ENCODE measurements at places on chromosomes 2 and 18.

DNA sequence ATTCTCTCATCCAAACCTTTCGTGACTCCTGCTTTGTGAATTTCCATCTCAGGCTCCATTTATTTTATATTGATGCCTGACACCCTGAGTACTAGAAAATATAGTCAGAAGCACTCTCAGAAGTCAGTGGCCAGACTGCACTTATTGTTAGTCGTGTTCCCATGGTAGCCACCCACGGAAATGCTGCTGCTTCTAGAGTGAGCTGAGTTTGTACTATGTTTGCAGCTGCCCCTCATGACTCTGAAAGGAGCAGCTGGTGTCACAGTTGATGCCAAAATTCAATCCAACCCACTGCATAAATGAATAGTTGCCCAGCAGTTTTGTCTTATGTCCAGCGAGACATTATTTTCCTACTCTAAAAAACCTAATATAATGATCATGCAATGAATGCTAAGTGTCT is 265.2 kb upstream of the SPHKAP start:
- DNase-seq: no peak

- no peak for DNase-seq
Measured at GRCh38 chr18:74916773-74917393, 292.1 kb downstream of the PTGR3 start.

- no peak for DNase-seq
Measured at GRCh38 chr2:29612568-29612967, 308.8 kb downstream of the ALK start.

DNA sequence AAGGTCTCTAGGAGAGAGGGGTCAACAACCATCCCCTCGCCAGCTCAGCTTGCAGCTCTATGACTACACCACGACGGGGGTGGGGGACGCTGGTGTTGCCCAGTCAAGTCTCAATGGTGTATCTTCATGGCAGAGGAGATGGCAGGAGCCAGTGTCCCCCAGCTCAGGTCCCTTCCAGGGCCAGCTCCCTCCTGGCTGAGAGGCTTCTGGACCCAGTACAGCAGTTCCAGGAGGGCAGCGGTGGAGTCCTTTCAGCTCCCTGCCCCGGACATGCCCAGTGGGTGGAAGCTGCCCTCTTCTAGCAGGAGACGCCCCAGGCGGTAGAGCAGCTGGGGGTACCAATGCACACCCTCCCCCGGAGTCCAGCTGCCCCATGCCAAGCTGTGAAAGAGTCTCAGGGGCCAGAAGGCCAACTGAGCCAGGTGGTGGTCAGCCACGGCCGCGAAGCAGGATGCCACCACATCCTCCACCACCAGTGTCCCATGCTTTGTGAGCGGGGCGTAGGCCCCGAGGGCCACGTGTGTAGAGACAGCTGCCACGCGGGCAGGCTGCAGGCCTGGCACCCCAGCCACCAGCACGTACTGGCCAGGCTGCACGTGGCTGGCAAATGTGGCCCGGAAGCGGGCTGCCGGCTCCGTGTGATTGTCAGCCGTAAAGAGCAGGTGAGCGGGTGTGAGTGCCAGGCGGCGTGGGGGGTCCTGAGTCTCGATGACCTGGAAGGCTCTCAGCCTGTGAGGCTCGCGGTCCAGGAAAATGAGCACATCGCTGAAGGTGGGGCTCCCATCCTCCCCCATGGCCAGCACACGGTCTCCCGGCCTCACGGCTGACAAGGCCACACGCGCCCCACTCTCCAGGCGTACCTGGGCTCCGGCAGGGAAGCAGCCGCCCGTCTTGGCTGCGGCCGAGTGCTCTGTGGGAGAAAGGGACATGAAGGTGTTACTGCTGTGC is 5.5 kb downstream of the IHH start:
- DNase-seq: no peak

GRCh38 chr2:228819701-228820100 is 451.4 kb downstream of the PID1 start:
- no peak for DNase-seq

GRCh38 chr2:217058791-217059755 is 199.2 kb upstream of the TNP1 start:
- no peak for DNase-seq

GRCh38 chr2:64063454-64063853 is 44.2 kb upstream of the VPS54 start:
- no peak for DNase-seq

All from chondrocyte (in vitro differentiated cells).